Vein endothelial cell (primary cell): ENCODE measurements at places on chromosomes 12 and 14. TPM values are rescaled to one million over a fixed set of nuclear protein-coding genes. Genes with fewer than 3 reads are reported as not detected.

Gene BDKRB1
- total RNA-seq: not detected in 2 replicates

Gene KIF26A
- 8.2 and 14.6 TPM in 2 replicates for total RNA-seq

Gene POTEM
- total RNA-seq: not detected in 2 replicates

Gene RBMS2
- total RNA-seq: 49.0 and 59.4 TPM in 2 replicates

Gene NOVA1
- total RNA-seq: 0.86 and 1.3 TPM in 2 replicates

Gene ZNF839
- 8.0 and 9.5 TPM in 2 replicates for total RNA-seq

Gene ANKRD33
- total RNA-seq: 0.29 and 0.33 TPM in 2 replicates

Gene YY1
- total RNA-seq: 53.2 and 57.6 TPM in 2 replicates

Gene CD163
- not detected in 2 replicates for total RNA-seq

Gene DPPA3
- not detected in 2 replicates for total RNA-seq

Gene MFAP5
- total RNA-seq: 0.33 TPM in 1 of 2 replicates, not detected in the other

Gene MEG3
- total RNA-seq: 10.8 and 11.0 TPM in 2 replicates

Gene MIPOL1
- 19.6 and 21.6 TPM in 2 replicates for total RNA-seq

Gene NDUFA12
- 70.9 and 102 TPM in 2 replicates for total RNA-seq

Gene SDR9C7
- total RNA-seq: not detected in 2 replicates

Gene REC8
- 1.3 and 4.1 TPM in 2 replicates for total RNA-seq

Gene PRB2
- not detected in 2 replicates for total RNA-seq

Gene SERPINA10
- not detected in 2 replicates for total RNA-seq

Gene LRFN5
- 0.10 TPM in 1 of 2 replicates, not detected in the other for total RNA-seq

Gene DEPDC4
- total RNA-seq: 1.7 TPM in 1 of 2 replicates, not detected in the other

Gene MORN3
- 0.65 and 0.67 TPM in 2 replicates for total RNA-seq

Gene CLEC4C
- total RNA-seq: not detected in 2 replicates

Gene ACSM4
- not detected in 2 replicates for total RNA-seq

Gene KRT6C
- total RNA-seq: not detected in 2 replicates

Gene HOTAIR
- under 0.01 TPM in 1 of 2 replicates, not detected in the other for total RNA-seq
